Stomach (tissue), 19 donors: ENCODE measurements at places on chromosomes 2 and 18. TPM values are rescaled to one million over a fixed set of nuclear protein-coding genes. Genes with fewer than 3 reads are reported as not detected.

Gene MAP3K19
- total RNA-seq, result not detected

DNA sequence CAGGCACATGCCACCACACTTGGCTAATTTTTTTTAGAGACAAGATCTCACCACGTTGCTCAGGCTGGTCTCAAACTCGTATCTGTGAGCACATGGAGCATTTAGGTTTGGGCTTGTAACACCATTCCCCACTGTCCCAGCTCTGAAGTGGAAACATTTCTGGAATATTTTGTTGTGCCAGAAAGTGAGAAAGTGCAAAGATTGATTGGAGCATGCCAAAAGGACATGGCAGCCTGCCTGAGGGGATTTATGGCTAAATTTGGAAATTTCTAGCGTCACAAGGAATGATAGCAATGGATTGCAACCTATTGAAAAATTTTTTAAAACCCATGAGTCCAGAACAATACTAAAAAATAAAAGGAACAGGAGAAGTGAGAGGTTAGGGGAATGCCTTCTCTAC, 136.8 kb downstream of the ESCO1 start:
- no peak for DNase-seq

DNA sequence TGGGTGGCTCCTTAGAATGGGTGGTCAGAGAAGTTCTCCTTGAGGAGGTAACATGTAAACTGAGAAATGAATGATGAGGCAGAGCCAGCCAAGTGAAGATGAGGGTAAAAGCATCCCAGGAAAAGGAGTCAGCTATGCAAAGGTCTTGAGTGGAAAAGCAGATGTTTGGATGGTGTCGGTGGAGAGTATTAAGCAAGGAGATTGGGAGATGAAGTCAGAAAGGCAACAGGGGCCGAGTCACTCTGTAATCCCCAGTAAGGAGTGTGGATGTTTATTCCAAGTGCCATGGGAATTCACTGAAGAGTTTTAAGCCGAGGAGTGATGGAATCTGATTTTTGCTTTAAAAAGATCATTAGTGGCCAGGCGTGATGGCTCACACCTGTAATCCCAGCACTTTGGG, 3.4 kb upstream of the STAMBP start:
- DNase-seq, result no peak

GRCh38 chr2:158544998-158545397, 88.2 kb downstream of the PKP4 start:
- no peak for DNase-seq

DNA sequence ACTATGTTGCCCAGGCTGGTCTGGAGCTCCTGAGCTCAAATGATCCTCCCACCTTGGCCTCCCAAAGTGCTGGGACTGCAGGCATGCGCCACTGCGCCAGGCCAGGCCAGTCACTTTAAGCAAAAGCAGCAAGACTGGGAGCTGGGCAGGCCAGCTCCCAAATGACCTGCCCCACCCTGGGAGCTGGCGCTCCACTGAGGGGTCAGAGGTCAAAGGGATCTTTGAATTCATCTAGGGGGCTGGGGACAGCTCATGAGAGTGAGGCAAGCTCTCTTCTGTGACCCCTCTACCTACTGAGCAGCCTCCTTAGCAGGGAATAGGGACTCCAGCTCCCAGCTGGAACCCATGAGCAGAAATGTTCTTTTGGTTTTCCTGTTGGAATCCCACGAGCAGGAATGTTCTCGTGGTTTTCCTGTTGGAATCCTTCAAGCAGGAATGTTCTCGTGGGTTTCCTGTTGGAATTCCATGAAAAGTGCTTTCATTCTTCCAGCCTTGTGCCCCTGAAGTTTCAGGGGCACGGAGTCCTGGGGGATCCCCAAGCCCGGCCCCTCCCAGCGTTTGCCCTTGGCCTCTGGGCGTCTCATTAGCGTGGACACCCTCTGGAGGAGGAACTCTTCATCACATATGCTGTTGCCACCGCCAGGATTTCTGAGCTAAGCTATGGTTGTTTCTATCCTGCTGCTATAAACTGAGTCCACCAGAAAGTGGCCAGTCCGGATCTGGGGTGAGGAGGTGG, 162.0 kb upstream of the HAAO start:
- DNase-seq, result no peak

Gene AQP12B
- total RNA-seq, result 0.89 TPM

DNA sequence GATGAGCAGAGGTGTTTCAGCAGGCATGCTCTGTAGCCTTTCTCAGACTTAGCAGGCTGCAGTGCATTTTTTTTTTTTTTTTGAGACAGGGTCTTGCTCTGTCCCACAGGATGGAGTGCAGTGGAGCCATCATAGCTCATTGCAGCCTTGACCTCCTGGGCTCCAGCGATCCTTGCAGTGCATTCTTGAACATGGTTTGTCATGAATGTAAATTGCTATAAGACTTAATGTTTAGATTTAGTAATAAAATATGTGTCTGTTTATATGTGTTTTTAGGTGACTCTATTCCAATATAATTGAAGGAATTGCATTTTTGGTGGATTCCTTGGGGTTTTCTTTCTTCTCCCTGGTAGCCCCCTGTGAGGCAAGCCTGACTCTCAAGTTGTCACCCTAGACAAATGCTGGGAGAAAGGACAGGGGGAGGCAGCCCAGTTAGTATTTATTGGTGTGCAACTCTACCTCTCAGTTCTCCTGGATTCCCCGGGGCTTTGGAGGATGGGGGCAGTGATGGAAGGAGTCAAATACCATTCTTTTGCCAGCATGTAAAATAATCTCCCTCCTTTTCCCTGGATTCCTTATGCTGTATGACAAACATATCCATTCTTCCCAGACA, 22.7 kb downstream of the LYPD6B start:
- DNase-seq, result no peak
